ENCODE measurements at places on chromosomes 4 and X.

GRCh38 chr4:184851200-184851541 lies 25.4 kb upstream of the ACSL1 start:
- DNase-seq, result no peak

DNA sequence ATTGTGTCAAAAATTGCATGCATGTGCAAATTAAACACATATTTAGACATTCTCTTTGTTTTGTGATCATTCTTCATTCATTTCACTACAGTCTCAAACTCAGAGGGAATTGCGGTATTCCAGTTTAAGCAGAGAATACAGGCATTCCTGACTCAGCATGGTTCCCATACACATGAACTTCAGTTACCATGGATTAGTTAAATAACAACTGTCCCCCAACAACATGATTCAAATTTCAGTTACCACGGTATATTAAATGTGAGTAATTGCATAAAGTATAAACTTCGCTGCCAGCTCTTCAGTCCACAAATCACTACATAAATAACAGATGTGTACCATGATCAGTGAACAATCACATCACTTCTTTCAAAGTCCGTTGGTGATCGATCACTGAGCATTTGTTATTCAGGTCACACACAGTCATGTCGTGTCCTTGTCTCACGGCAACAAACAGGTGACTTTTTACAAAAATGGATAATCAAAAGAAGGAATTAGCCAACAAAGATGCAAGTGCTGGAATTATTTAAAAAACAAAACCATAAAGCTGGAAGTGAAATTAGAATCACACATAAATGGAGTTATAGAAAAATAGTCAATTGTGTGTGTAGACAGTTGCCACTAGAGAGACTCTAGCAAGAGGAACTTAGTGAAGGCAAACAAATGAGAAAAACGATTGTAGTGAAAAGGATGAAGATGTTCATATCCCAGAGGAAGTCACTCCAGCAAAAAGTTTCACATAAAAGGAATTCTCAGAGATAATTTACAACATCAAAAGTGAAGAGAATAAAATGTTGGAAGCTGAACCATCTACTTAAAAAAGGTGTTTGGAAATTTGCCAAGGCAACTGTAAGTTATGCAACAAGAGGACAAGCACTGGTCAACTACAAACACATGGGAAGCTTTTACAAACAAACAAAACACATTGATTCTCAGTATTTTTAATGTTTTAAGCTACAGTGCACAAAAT lies 138.6 kb upstream of the SMARCAD1 start:
- no peak for DNase-seq

DNA sequence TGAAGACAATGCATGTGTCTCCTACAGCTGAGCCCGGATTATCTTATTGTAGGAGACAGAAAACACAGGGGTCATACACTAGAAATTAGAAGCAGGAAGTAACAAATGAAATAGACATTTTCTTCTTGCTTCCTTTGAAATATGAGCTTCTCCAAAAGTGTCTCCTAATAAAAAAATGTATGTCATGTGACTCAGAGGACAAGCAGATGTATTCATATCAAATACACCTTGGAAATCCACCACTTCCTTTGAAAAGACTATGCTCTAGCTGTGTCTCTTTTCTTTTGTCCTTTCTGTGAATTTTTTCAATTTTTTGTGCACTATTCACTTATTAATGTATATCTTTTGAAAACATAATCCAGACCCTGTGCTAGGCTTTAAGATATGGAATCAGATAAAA lies 1906.2 kb downstream of the C4orf33 start:
- no peak for DNase-seq

GRCh38 chr4:6333301-6334202 lies 63.9 kb downstream of the WFS1 start:
- no peak for DNase-seq

- no peak for DNase-seq
Observed at GRCh38 chr4:162959046-162959445, 207.6 kb downstream of the NAF1 start.

DNA sequence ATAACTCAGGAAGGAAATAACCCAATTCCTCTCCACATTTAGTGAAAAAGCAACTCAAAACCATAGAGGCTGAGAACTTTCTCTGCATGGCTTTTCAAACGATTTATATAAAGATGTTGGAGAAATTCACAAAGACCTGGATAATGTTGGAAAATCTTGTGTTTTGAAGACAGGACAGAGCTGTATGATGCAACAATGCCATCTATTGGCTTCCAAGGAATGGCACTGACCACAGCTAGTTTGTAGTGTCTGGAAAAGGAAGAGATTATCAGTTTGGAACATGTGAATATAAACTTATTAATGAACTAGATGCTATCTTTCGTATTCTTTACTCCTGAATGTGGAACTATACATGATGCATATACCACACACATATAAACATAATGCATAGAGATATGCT lies 503.6 kb downstream of the IL1RAPL1 start:
- DNase-seq, result no peak
